Islet precursor cell (in vitro differentiated cells): ENCODE measurements at places on chromosomes 4 and X.

- no peak for DNase-seq
These were observed 61.6 kb upstream of the PRPS1 start for GRCh38 chrX:107566604-107567262.

DNA sequence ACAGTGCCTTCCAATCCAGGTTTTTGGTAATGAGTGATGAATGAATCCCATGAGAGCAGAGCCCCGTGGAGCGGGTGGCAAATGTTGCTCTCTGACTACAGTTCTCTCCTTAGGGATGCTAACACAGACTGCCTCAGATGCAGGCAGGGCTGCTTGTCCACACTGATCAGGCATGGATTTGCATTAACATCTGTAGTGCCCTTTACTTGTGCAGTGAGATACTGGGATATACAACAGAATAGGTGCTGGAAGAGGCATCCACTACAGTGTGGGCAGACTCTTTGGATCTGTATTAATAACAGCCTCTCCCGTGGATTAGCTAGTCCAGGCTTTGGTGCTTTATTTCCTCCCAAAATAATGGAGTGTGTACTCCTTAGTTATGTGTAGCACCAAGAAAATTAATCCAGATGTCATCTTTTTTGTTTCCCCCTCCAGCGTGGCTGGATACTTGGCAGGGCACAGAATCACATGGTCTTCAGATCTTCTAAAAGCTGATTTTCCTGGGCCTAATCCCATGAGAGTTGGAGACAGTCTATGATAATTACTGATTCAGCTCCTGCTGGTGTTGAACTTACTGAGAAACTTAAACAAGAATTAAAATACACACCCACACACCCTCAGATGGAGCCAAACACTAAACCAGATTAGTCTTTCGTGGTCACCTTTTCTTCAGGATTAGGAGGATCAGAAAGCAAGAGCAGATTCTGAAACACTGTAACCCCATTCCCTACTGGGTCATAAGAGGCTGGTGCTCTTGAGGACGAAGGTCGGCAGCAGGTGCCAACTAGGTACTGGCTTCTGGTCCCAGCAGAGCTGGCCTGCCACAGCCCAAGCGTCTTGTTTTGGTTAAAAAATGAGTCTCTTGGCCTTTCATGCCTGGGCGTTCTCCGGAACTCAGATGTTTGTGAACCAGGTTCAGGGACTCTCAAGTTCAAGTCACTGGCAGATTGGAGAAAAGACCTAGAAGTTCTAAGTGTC is 23.1 kb upstream of the NAP1L5 start:
- no peak for DNase-seq

DNA sequence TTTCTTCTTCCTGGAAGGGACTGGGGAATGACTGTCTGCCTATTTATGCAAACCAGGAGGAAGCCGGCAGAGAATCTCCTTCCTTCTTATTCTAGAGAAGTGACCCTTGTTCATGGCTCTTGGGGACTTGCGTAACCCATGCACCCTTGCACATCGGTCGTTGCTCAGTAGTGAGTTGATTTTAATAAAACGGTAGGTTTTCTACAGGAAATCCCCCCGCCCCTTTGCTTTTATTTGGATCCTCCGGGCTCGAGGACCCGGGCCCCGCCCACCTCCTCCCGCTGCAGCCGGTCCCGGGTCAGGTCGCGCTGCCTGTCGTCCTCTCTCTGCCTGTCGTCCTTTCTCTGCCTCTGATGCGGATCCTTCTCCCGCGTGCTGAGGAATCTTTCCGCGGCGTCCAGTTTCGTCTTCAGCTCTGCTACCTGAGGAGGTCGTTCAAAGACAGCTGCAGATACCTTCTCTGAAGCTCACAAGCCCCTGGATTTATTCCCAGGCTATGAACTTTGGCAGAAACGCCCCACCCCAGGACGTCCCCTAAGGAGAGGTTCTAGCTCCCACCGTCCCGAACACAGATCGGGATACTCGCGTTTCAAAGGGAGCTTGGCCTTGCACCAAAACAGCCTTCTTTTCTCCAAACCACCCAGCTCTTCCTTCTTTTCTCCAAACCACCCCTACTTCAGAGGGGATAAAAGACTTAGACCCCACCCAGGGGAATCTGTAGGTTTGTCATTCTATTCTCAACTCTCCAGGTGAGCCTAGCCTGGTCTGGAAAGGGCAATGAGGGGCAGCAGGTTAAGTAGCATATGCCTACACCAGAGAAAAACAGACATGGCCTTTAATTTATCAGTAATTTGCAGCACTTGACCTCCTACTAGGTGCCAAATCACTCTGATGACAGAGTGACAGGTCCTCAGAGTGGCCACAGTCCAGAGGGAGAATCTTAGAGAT is 7.0 kb downstream of the TNIP3 start:
- peak; percentile 85 for DNase-seq

DNA sequence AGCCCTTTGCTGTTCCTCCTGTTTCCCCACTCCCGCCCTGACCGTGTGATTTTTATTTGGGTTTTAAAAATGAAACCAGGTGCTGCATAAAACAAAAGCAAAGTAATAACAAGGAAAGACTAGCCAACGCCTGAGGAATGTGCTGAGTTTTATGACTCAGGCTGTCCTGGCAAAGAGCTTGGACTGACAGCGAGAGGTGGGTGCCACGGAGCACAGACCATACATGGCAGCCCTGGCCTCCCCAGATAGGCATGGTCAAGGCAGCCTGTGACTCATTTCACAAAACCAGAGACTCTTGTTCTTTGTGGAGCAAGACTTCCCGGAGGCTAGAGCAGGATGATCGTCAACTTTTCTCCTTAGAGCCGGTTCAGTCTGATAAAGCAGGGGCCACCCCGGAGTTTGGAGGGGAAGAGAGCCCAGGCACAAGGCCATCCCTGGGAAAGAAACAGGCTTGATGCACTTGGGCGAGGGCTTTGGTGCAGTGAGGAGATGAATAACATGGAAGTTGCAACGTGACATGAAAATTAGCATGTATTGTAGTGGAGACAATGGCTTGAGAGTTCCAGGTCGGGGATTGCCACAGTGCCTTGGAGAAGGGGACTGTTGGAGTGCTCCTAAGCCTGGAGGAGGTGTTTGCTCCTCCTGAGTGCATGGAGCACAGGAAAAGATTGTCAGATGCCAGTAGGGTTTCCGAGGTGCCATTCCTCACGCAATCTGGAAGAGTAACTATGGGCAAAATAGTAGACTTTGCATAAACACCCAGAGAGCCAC is 54.8 kb downstream of the C4orf51 start:
- peak; percentile 98 for DNase-seq
